Stimulated activated CD4-positive, alpha-beta T cell treated with anti-CD3 and anti-CD28 coated beads, Interleukin-12 subunit alpha, Interleukin-12 subunit beta, amount 100 ng/mL, for 4 hours (primary cell): ENCODE measurements at places on chromosomes 2 and 18.

GRCh38 chr2:165898381-165898780, 55.2 kb downstream of the TTC21B start:
- DNase-seq: no peak

DNA sequence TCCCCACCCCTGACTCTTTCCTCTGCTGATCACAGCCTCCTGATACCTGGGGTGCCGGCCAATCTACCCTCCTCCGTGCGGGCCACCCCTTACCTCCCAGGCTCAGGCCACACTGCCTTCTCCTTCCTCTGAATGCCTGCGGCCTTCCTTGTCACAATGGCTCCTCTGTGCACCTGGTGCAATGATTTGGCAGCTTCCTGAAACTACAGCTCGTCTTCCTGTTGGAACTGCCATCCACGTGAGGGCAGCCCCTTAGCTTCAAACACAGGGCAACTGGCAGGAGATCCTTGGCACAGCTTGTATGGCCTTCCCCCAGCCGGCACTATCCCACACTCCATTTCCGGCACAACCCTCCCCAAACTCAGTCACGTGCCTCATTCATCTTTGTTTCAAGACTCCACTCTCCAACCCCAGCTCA, 69.0 kb downstream of the STPG4 start:
- no peak for DNase-seq

DNA sequence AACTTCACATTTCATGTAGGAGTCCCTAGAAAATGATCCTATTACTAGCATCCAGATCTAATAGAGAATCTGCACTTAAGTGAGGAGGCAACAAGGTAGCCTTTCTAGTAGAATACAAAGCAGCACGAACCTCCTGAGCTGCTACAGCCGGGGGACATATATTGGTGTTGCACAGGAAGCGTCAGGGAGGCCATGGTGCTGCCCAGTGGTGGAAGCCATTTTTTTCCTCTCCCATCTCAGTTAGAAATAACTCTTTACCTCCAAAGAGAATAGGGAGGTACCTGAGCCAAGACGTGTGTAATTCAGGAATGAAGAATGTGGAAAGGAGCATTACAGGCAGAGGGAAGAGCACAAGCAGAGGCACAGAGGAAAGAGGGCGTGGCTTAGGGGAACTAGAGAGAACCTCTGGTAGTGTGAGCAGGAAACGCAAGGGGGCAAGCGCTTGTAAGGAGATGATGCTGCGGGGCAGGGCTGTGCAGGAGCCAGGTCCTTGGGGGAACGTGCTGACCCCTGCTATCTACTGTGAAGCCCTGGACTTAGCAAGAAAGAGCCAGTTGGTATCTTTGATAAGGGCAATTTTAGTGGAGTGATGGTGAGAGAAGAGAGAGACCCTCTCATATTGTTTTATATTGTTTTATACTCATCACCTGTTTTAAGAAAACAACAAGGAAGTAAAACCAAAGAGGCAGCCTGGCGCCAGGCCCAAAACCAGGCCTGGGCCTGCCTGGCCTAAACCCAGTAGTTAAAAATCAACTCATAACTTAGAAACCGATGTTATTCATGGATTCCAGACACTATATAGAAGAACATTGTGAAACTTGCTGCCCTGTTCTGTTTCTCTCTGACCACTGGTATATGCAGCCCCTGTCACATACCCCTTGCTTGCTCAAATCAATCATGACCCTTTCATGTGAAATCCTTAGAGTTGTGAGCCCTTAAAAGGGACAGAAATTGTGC, 50.0 kb upstream of the TTC39C start:
- DNase-seq: peak; percentile 28

DNA sequence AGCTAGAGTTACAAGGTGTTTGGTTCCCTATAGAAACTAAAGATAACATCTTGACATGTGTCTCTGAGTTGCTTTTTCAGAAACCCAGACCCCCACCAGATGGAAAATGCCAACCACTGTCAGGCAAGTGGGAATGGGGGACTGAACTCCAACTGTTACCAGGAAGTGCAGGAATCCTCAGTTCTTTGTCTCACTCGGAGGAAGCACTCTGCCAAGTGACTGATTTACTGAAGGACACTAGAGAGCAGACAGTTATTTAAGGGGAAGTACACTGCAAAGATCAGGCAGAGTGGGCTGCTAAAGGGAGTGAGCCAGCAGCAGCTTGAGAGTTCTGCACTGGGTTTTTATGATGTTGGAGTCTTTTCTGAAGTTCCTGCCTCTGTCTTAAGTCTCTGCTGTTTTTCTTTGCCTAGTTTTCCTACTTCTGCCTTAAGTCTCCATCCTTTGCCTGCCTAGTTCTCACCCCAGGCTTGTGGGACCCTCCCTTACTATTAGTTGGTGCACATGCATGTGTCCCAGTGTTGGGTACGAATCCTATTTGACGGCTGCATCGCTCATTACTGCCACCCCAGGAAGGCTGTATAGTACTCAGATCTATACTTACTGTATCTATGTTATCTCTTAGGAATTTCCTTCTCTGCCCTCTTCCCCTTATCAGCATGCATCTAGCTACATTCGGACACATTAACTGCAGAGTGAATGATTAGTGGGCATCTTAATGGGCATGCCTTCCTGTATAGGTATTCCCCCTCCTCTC, 97.1 kb downstream of the TEX51 start:
- DNase-seq: no peak

DNA sequence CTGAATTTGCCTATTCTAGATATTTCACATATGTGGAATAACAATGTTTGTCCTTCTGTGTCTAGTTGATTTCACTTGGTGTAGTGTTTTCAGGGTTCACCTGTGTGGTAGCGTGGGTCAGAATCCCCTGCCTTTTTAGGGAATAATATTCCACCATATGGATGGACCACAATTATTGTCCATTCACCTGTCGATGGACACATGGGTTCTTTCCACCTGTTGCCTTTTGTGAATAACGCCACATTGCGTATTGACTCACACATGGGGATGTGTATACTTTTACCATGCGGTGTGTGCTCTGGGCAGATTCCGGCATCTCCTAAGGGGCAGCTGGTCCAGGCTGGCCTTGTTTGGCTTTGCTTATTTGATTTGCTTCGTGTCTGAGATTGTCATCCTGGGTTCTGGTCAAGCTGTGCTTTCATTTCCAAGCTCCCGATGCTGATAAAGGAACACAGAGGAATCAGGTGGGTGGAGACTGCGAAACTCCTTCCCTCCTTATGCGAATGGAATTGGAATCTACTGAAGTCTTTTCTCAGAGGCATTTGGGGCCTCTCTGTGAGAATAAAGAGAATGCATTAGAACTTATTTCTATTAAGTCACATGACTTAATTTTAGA, 18.9 kb upstream of the ALLC start:
- DNase-seq: no peak

GRCh38 chr2:171401947-171402346, 31.8 kb downstream of the METTL8 start:
- DNase-seq: no peak

- no peak for DNase-seq
These were observed 90.0 kb upstream of the TNP1 start for GRCh38 chr2:216949700-216950413.

DNA sequence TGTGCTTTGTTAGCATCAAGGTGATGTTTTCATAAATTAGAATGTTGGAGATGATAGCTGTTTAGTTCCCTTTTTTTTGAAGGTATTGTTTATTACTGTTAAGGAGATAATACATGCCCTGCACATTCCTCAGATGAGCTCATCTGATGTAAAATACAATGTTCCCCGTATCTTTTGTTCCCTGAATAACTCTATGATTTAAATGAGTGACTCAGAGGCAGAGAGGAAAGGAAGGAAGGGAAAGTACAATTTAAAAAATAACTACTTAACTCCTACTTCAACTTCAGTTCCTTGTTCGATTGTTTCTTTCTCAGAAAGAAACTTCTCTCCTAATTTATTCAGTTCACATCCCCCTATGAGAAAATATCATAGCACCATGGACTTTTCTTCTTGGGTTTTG, 208.7 kb downstream of the KCNE4 start:
- DNase-seq: no peak

DNA sequence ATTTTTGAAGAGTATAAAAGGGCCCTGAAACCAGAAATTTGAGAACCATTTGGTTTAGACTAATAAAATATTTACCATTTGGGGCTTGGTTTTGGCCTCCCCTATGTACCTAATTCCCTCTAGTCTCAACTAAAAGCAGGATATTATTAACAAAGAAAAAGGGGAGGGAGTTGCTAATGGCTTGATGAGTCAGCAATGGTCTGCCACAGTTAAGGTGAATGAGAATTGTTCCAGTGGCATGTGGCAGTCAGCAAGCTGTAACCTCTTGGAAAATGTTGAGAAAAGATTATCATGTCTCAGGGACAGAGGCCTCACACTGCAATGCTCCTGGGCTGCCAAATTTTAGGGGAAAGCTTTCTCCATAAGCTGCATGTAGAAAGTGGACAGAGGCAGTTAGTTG, 20.1 kb upstream of the SLC39A10 start:
- DNase-seq: no peak

DNA sequence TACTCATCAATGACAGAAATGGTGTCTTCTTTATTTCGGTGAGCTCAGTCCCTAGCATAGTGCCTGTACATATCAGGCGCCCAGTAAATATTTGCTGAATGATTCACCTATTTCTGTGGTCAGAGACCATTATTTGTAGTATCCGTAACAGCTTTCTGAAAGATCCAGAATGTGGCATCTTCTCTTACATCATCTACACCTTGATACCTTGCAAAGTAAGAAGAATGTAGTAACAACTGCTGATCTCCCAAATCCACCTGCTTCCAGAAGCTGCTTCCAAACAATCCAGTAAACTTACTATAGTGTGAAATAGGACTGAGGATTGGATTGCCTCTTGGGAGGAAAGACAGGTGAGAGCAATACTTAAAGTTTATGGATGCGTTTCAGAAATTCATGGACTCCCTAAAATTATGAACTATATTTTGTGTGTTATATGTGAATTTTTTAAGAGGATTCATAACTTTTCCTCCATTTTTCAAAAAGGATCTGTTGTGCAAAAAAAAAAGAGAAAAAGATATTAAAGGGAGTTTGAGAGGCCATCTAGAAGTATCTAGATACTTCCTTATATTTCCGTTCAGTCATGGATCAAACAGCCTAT, 945 bp upstream of the ASXL2 start:
- DNase-seq: no peak

DNA sequence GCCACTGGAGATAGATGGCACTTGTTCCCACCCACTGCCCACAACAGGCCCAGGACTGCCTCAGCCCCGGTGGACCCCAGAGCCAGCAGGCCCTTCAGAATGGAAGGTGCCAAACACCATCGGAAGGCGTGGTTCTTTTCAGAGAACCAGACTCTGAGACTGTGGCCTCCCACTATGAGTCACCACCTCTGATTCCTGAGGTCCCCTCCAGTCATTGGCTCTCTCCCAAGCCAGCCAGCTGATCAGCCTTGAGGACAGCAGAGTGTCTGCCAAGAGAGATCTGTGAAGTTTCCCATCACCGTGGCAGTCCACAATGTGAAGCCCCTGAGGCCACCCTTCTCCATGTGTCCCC, 10.4 kb upstream of the MAP3K2 start:
- DNase-seq: no peak

DNA sequence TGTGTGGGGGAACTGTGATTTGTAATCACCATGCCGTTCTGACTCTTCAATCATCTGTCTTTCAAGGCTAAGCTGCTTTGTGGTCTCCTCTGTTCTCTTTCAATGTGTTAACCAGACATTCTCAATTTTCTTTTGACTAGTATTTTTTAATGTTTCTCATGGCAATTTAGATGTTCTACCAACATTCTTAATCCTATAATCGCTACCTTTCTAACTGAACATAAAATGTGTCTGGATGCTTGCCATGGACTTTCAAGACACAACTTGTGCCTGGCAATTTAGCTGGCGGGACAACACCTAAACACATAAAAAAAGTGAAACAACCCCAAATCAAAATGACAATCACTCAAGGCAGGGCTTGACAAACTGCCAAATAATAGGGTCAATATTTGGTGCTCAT, 135.0 kb upstream of the ACKR3 start:
- no peak for DNase-seq

DNA sequence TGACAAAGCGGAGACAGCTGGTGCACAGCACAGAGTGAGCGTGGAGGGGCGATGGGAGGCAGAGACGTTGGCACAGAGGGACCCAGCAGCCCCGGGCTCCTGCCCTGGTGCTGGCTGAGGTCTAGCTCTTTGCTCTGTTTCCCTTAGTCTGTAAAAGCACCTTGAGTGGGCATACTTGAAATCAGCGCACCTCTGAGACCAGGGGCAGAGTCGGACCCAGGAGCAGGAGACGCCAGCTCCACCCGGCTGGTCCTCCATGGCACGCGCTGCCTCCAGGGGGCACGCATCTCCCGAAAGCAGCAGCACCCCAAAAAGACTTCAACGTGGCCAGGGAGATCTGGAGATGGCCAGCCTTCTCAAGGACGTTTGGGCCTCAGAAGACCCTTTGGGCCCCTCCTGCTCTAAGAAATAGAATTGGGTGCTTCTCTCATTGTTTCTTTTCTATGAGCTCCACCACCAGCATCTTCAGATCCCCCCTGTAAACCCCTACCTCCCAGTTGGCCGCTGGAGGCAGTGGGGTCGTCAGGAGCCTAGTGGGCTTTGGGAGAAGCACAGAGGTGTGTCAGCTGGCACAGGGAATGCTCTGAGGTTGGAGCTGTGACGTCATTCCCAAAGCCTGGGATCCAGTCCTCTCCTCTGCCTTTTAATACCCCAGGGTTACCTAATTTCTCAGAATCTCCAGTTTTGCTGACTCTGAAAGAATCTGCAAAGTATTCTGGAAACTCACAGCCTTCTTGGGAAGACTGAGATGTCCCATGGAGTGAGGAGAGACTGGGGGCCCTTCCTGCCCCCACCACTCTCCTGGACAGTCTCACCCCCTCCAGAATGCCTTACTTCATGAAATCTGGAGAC, 58.9 kb downstream of the CIB4 start:
- DNase-seq: no peak

- no peak for DNase-seq
These were observed 10.5 kb downstream of the CCDC93 start for GRCh38 chr2:118003396-118003824.

DNA sequence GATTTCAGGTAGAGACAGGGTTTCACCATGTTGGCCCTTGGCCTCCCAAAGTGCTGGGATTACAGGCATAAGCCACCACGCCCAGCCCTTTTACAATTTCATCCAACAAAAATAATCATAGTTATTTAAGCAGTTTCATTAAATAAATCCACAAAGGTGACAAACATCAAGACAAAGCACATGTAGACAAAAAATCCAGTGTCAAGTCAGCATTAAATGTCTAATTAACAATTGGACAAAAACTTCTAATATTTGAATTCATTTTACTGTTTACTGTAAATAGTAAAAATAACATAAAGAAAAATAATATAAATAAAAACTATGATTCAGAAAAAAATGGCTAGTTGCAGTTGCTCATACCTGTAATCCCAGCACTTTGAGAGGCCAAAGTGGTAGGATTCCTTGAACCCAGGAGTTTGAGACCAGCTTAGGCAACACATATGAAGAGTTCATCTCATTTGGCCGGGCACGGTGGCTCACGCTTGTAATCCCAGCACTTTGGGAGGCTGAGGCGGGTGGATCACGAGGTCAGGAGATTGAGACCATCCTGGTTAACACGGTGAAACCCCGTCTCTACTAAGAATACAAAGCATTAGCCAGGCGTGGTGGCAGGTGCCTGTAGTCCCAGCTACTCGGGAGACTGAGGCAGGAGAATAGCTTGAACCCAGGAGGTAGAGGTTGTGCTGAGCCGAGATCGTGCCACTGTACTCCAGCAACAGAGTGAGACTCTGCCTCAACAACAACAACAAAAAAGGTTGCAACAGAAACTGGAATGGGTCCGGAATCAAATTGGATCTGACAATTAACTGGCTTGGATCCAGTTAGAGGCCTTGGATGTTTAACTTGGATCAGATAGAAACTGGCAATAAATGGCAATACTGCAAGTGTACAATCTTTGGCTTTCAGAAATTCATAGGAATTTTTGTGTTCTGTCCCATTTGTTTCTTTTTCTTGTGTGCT, 56.9 kb upstream of the MAT2A start:
- DNase-seq: no peak
